ENCODE measurements at places on chromosomes 1 and 21.
A peak's percentile ranks its signal among the peaks of the same experiment; 100 is the strongest.

DNA sequence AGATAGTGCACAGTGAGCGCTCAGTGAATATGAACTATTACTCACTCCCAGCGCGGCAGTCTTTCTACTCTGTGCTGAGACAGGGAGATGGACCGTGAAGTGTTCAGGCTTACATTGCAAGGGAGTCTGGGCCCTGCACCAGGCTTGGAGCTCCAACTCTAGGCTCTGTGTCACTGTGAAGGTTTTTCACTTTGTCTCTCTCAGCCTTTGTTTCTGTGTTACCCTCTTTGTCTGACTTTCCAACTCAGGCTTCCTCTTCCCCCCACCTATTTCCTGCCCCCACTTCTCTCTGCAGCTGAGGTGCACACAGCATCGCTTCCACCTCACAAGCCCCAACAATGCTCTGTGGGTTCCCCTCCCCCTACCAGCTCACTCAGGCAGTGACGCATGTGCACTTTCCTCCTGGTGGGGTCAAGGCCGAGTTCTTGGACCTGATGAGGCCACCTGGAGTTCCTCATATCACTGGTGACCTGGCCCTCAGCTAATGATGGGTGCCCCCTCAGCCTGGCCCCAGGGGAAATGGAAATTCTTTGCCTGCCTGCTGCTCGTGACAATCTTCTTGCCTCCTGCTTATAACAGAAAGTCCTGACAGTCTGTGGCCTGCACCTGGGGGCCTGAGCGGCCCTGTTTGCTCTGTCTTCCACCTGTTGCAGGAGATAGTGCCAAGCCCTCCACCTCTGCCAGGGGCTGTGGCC lies 1.1 kb upstream of the LCK start:
- DNase-seq = peak; percentile 88

DNA sequence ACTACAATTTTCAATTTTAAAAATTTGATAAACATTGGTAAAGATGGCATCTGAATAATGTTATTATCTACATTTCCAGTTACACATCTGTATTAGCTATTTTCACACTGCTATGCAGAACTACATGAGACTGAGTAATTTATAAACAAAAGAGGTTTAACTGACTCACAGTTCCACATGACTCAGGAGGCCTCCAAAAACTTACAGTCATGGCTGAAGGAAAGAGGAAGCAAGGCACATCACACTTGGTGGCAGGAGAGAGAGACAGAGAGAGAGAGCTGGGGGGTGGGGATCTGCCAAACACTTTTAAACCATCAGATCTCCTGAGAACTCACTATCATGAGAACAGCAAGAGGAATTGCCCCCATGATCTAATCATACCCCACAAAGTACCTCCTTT lies 850.0 kb downstream of the LTN1 start:
- DNase-seq = no peak

GRCh38 chr1:172727956-172728603 lies 69.2 kb downstream of the FASLG start:
- DNase-seq = no peak

- DNase-seq = no peak
Measured at GRCh38 chr1:39692152-39693074, 1.2 kb upstream of the HPCAL4 start.

DNA sequence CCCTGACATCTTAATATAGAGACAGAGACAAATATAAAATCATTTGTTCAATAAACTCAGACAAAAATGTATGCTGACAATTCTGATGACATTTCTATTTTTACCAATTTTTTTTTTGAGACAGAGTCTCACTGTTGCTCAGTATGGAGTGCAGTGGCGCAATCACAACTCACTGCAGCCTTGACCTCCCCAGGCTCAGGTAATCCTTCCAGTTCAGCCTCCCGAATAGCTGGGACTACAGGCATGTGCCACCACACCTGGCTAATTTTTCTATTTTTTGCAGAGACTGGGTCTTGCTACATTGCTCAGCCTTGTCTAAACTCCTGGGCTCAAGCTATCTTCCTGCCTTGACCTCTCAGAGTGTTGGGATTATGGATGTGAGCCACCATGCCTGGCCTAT lies 13.6 kb upstream of the SIKE1 start:
- no peak for DNase-seq

DNA sequence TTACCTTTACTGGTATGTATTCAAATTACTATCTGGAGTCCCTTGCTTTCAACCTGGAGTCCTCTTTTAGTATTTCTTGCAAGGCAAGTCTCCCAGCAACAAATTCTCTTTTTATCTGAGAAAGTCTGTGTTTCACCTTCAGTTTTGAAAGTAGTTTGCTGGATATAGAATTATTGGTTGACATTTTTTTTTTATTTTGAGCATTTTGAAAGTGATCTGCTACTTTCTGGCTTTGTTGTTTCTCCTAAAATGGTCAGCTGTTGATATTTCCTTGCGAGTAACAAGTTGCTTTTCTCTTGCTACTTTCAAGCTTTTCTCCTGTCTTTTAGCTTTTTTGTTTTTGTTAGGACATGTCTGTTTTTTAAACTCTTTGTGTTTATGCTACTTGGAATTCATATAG lies 126.1 kb downstream of the TRIM33 start:
- no peak for DNase-seq

- DNase-seq = no peak
Measured at GRCh38 chr1:76105372-76105771, 30.8 kb downstream of the ST6GALNAC3 start.

DNA sequence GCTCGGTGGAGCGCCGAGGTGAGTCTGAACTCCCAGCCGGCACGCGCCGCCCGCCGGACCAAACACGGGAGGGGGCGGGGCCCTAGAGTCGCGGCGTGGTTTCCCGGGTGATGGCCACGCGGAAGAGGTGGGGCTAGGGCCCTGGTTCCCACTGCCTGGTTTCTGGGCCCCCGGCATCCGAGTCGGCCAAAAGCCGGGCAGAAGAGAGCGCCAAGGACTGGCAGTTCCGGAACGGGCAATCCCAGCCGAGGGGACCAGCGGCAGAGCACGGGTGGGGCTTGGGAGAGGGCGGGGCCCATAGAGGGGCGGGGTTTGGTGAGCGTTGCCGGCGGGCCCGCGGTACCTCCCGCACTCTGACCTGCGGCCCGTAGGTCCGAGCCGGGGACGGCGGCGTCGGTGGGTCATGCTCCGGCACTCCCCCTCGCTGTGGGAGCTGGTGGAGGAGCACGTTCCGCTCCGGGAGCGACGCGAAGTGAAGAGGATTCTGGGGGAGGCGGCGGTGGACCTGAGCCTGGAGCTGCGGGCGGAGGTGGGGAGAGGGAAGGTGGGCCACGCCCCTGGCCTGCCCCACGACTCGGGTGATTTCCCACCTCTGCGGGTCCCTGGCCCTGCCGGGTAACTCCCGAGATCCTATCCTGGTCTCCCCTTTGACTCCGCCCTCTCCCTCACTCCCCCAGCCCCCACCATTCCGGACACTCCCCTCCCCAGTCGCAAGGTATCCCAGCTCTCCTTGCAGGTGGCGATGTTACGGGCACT lies at the start of gene CCDC24:
TSS of gene CCDC24 (plus strand) at position 124 of the 756 bp plus-strand sequence. CDS start at position 404, 280 bp downstream.
- DNase-seq = peak; percentile 93

GRCh38 chr1:60560701-60561100 lies 487.1 kb upstream of the C1orf87 start:
- no peak for DNase-seq

- DNase-seq = no peak
Measured at GRCh38 chr1:151939141-151939540, 29.8 kb upstream of the THEM4 start.

GRCh38 chr1:31155216-31155806 lies 84.4 kb downstream of the NKAIN1 start:
- peak; percentile 83 for DNase-seq

- peak; percentile 82 for DNase-seq
Measured at GRCh38 chr21:42234464-42235241, 15.7 kb downstream of the ABCG1 start.

- peak; percentile 50 for DNase-seq
Measured at GRCh38 chr1:107776900-107777663, 187.9 kb downstream of the VAV3 start.

DNA sequence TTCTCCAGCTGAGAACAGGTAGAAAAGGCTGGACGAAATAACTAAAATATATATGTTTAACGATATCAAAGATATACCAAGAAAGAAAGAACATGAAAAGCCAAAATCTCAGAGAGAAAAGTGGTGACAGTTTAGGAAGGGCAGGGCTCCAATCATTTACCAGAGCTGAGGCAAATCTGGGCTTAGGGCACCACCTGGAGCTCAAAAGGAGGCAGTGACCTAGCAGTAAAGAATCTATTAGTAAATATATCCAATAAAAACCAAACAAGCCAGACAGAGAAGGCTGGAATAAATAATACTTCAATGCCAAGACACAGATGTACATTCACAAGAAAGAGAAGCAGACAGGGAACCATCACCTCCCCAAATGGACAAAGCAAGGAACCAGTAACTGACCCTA lies 43.5 kb downstream of the CHIA start:
- peak; percentile 46 for DNase-seq

DNA sequence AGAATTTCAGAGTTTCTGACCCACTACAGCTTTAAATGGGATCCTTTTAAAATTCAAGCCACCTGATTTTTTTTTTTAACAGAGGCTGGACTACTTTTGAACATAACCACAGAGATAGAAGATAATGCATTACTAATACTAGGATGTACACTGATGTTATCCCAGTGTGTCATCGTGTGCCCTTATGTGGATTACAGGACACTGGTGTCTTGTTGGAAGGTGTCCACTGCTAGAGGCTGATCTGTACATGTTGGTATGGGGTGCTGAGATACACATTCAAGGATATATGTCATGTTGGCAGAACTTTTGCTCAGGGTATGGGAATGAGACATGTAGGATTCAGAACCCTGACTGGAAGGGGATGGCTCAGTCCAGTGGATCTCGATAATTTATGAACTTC lies 56.3 kb downstream of the INAVA start:
- no peak for DNase-seq

DNA sequence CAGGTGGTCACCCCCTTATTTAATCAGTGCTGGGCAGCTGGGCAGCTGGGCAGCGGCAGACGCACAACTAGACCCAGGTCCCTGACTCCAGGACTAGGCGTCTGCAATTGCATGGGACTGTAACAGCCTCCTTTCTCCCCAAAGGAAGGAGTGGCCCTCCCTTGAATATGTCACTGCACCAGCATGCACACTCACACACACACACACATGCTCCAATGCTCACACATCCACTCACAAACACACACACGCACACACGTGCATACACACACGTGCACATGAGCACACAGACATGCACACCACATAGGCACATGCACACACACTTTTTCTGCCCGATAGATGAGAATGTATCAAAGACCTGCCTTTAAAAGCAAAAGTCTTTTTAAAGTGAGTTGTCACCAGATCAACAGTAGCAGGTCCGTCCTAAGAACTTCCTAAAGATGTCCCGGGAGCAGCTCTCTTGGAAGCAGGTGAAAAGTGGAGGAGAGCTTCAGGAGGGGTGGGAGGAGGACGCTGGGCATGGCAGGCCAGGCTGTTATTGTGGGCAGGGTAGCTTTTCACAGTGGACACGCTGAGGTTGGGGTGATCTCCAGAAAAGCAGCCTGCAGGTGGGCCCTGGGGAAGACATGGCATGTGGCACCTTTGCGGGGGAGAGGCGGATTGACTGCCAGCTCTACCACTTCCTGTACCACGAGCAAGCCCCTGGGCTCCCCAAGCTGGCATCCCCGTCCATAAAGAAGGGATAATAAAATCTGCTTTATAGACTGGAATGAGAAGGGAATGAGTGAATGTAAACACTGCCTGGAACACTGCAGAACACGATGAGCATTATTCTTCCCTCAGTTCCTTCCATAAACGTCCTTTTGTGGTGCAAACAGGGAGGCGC lies 1.7 kb downstream of the PDE9A start:
- no peak for DNase-seq

GRCh38 chr1:212021563-212021962 lies 13.8 kb downstream of the INTS7 start:
- DNase-seq = no peak

GRCh38 chr1:214970016-214970415 lies 112.5 kb upstream of the KCNK2 start:
- DNase-seq = no peak

GRCh38 chr1:31768939-31769704 lies 5.0 kb upstream of the ADGRB2 start:
- DNase-seq = no peak

DNA sequence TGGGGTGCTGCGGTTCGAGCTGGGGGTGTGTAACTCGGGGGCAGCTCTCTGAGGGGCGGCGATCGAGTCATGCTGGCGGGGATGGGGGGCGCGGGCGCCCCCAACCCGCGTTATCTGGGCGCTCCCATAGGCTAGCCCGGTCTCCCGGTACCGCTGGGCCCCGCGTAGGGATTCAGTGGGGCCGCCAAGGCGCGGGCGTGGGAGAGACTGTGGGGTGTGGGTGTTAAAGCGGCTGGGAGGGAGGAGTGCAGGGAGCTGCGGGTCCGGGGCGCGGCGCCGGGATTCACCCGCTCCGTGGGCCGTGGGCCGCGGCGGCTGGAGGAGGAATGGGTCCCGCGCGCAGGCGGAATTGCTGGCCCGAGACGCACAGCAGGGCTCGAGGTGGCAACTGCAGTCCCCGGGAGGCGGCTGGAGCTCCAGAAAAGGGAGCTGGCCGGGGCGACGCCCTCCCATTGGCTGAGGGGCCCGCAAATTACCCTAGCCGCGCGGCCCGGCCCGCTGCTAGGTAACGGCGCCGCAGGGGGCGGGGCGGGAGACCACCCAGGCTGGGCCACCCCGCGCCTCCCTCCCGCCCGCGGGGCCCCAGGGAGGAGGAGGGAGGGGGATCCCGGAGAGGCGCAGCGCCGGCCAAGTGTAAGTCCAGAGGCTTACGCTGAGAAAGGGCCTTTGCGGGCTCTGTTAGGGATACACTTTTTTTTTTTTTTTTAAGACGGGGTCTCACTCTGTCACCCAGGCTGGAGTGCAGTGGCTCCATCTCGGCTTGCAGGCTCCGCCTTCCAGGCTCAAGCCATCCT lies at the start of gene PTCH2:
TSS of gene PTCH2 (minus strand) at position 392 of the 794 bp plus-strand sequence. CDS start at position 71, 321 bp downstream.
- peak; percentile 85 for DNase-seq

DNA sequence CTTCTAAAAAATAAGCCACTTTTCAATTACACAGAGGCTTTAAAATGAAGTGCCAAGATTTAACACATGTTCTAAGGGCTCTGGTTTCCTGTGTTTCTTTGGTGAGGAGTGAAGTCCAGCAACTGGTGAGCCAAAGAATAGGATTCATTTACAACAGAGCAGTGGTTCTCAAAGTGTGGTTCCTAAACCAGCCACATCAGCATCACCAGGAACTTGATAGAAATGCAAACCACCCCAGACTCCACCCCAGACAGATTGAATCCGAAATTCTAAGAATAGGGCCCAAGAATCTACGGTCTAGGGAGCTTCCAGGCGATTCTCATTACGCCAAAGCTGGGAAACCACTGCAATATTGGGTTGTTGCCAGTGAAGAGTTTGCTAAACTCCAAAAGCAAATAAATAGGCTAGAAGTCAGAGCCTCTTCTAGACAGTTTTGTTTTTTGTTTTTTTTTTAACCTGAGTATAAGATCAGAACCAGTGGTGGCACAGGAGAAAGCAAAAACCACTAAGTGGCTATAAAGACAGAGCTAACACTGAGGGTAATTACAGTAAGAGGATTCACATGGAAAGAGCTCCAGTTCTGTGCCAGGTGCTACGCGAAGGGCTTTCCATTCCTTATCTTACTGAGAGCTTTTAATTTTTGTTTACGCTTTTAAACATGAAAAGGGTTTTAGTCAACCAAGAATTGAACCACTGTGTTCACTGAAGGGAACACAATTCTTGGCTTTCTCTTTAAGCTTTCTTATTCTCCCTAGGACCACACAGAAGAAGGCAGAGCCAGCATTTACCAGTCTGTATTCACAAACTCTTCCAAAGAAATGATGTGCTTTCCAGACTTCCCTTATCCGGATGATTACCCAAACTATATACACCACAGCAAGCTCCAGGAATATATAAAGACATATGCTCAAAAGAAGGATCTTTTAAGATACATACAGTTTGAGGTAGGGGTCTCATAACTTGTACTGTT lies 42.4 kb upstream of the FMO2 start:
- DNase-seq = no peak

Measured in GM13977 (cell line).